ENCODE measurements at places on chromosomes 2 and 18. TPM values are rescaled to one million over a fixed set of nuclear protein-coding genes. Genes with fewer than 3 reads are reported as not detected.

GRCh38 chr2:77028032-77028600, 494.1 kb downstream of the LRRTM4 start:
- no peak for DNase-seq

DNA sequence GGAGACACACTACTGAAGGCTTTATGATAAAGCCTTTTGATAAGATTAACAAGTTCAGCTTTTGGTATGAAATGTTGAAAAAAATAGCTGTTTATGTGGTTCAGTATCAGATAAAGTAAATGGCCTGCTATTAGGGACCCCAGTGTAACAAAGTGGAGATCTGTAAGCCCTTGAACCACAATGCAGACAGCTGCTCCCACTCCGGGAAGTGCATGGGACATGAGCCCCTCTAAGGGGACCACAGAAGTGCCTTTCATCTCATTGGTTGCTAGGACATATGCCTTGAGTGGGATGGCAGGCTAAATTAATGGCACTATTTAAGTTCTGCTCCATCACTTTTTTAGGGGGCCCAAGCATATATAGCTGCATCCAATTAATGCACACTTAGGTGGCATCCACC, 167.6 kb upstream of the SOX11 start:
- no peak for DNase-seq

DNA sequence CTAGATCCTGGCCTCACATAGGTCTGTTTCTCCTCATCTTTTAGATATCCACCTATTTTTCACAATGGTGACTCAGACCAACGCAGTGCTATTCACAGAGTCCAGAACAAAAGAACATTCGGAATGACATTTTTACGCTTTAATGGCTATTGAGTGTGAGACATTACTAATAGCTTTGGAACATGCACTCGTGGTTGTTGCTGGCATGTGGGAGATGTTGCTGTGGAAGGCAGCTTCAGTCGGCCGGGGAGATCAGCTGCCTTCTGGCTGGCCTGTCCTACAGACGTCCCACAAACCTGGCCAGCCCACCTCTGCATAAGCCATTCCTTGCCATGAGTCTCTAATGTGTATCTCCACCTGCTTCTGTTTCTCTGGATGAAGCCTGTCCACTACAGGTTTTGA, 3.4 kb downstream of the MBP start:
- peak; percentile 68 for DNase-seq

DNA sequence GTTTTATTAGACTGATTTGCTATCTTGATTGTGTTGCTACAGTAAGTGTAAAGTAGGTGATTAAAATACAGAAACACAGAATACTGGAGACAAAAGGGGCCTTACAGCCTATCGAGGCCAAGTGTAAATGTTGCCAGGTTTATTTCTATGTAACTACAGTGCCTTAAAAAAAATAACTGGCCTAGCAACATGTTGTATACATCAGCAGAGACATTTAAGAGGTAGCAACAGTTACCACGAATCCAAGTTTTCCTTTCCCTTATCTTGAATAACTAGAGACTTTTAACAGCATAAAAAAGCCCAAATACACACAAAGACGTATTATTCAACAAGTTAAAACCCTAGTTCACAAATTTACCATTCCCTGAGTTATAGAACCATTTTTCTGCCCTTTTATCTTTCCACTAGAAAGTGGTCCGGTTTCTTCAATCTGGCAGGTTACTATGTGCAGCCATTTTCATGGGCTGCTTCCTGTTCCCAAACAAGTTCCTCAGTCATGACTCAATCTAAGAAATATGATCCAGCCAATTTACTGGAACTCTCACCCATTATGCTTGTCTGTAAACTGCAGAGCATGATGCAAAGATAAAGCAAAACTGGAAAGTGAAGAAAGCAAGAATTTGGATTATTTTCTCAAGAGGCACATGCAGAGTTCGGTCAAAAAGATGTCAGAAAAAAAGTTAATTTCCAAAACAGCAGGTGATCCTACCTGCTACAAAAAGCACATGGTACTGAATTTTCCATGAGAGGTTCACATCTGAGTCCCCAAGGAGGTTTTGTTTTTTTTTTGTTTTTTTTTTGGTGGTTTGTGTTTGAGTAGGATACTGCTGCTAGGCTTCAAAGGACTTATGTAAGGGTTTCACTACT, 22.2 kb downstream of the NFE2L2 start:
- DNase-seq: peak; percentile 95

DNA sequence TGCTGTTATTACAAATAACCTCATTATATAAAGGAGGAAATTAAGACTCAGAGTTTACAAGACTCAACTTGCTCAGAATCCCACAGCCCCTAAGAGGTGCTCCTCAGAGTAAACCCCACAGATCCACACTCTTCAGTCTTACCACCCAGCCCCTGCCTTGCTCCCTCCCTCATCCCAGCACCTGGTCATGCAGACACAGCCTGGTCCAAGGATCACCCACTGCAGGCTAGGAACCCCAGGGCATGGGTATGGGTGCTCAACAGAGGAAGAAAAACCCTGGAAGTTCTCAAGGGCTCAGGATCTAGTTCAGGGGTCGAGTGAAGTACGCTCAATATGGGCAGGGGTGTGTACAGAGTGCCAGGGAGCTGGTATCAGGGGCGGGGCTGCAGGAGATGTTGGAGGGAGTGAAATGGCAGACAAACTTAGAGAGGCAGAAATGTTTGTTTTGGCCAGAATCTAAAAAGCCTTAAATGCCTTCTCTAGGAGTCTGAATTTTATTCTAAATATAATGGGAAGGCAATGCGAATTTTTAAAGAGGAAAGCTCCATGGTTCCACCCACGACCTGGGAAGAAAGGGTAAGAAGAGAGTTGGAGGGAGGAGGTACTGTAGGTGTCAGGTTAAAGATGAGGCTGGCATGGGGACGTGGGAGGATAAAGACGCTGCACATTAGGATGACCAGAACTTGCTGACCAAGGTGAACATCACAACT, 79.1 kb upstream of the MGAT4A start:
- no peak for DNase-seq

DNA sequence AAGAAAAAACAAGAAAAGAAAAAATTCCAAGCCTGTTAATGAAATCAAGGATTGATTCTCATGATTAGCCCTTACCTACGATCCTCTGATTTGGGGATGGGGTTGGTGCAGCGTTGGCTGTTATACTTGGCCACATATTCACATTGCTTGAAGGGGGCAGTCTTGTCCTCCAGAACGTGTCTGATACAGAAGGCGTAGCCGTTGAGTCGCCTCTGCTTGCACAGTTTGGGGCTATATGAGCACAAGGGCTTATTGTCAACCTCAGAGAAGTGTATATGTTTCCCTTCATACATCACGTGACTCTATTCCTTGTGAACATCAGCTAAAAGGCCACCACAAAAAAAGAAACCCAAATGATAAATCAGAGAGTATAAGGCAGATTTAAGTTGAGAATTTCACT, 23.2 kb downstream of the INO80D start:
- DNase-seq: no peak

- no peak for DNase-seq
Observed at GRCh38 chr2:158835431-158835830, 40.3 kb downstream of the DAPL1 start.

GRCh38 chr18:79576686-79577351, 102.8 kb upstream of the CTDP1 start:
- DNase-seq: peak; percentile 46

GRHL1 gene
- 0.26 TPM for polyA plus RNA-seq

DNA sequence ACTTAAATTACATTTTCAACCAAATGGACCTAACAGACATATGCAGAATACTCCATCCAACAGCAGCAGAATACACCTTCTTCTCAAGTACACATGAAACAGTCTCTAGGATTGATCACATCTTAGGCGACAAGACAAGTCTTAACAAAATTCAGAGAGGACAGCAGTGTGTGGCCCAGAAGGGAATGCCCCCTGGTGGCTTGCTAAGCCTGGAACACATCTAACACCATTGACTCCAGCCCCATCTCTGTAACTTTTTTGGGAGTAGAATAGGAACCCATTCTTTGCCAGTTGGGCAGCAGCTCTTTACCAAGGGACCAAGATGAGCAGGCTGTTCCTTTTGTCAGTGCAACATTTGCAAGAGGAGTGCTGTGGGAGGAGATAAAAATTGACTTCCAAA, 249.9 kb downstream of the PLCL1 start:
- peak; percentile 37 for DNase-seq

DNA sequence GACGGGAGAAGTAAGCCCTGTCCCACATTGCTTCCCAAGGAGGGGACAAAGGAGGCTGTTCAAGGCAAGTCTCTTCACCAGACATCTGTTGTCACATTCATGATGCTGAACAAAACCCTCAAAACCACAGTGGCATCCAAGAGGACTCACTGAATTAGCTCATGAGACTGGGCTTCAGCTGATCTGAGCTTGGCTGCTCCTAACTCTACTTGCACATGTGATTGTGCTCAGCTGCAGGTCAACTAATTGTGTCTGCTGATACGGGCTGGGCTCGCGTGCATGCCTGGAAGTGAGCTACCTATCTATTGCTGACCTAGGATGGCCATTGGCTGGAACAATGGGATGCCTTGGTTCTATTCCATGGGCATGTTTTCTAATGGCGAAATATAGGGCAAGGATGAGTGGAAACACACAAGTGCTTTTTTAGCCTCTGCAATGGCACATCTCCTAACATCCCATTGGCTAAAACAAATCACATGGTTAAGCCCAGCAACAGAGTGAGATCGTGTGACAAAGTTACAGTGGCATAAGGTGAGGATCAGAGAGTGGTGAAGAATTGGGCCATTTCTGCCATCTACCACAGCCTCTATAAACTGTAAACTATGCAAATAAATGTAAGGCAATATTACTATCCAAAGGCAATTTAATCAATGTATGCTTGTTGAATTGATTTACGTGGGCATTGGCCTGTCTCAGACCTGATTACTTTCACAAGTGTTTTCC, 52.9 kb upstream of the CAPN13 start:
- DNase-seq: no peak

GRCh38 chr18:59123588-59124369, 15.9 kb upstream of the SEC11C start:
- DNase-seq: peak; percentile 94

- peak; percentile 32 for DNase-seq
Observed at GRCh38 chr2:173884025-173884802, 81.0 kb downstream of the SP3 start.

GRCh38 chr2:218852911-218853667, 6.5 kb upstream of the WNT6 start:
- DNase-seq: peak; percentile 52

DNA sequence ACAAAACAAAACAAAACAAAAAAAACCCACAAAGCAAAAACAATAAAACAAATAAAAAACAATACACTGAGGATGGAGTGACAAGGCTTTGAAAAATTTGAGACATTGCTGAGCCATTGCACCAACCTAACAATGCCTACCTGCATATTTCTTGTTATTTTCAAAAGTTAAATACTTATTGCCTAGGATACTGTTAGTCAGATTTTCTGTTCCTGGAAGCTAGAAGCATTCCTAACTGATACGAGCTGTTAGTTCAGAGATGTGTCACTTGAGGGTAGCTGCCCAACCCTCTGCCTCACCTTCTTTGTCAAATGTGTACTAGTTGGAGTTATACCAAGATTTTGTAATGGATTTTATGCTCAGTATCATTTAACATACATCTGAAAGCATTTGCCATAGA, 187.2 kb downstream of the TXNL1 start:
- DNase-seq: peak; percentile 9

GRCh38 chr2:215503381-215503780, 67.5 kb upstream of the FN1 start:
- no peak for DNase-seq

DNA sequence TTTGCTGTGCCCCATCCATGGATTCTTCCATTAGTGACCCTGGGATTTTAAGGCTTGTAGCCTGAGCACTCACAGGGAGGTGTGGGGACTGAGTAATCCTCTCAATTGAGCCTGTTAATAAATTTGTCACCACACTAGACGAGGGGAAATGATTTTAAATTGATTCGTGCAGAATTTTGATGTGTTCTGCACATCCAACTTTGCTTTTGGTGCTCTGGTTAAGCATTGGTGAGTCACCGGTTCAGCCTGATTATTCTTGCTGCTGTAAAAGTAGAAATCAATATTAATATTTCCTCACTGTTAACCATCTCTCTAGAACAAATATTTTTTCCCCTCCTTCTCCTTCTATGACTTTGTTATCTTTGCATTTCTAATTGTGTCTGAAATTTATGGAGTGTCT, 482.0 kb downstream of the TSN start:
- DNase-seq: no peak

- no peak for DNase-seq
Observed at GRCh38 chr2:46829231-46829995, 86.2 kb downstream of the MCFD2 start.

DNA sequence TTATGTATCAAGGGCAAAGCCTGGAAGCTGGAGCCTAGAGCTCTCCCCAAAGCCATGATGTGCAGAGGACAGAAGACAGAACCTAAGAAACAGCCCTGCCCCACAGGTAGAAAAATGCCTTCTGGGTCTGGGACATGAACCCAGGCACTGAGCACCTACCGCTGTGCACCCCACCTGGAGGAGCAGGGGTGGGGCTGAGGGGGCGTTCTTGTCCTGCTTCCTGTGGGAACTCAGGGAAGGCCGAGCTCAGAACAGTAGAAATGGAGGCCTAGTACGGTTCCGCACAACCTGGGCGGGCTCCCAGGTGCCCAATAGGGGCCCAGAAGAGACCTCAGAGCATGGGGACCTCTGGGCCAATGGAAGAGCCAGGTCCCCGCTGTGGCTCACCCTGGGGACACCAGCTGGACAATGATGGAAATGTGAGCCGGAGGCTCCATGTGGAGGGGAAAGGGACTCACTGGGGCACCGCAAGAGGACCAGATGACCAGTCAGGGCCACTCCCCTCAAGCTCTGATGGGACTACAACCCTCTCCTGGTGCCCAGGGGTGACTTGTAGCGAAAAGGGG, 3.2 kb downstream of the CRACDL start:
- DNase-seq: no peak

DNA sequence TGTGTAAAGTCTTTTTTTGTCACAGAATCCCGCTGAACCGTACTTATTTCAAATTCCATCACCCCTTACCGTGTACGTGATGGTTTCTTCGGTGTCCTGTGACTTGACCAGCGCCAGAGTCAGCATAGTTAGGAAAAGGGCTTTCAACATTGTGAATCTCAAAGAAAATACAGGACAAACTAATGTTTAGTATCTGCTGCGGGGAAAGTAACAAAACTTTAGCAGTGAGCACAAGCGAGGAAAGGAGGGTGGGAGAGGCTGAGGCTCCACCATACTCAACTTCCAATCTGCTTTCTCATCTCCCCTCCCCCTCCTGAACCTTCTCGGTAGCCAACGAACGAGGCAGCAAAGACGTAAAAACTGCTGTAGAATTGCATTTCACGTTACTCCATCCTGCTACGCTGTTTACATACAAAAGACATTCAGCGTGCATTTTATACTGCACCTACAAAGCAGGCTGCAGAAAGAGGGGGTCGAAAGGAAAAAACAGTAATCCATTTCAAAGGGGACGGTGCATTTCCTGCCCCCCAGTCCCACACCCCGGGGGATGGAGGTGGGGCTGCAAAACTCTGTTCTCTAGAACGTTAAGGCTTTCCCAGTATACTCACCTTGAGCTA, 1.2 kb downstream of the EFEMP1 start:
- peak; percentile 58 for DNase-seq

C2orf80 gene
- not detected for polyA plus RNA-seq
